ENCODE measurements at places on chromosomes 3 and 15.

DNA sequence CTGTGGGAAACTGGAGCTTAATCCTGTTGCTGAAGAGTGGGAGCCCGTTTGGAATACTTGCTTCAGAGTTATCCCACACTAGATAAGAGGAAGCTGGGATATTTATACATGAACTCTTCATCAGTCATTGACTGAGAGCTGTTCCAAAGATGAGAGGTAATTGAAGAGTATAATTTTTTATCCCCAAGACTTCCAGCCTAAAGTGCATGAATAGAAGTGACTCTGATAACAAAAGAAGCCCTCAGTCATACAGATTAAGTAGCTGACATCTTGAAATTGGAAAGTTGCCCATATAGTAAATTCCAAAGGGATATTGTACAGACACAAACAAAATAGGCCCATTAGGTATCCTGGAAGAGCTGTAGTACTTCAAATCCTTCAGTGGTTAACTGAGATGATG, 268.0 kb downstream of the EPHA3 start:
- no peak for DNase-seq

DNA sequence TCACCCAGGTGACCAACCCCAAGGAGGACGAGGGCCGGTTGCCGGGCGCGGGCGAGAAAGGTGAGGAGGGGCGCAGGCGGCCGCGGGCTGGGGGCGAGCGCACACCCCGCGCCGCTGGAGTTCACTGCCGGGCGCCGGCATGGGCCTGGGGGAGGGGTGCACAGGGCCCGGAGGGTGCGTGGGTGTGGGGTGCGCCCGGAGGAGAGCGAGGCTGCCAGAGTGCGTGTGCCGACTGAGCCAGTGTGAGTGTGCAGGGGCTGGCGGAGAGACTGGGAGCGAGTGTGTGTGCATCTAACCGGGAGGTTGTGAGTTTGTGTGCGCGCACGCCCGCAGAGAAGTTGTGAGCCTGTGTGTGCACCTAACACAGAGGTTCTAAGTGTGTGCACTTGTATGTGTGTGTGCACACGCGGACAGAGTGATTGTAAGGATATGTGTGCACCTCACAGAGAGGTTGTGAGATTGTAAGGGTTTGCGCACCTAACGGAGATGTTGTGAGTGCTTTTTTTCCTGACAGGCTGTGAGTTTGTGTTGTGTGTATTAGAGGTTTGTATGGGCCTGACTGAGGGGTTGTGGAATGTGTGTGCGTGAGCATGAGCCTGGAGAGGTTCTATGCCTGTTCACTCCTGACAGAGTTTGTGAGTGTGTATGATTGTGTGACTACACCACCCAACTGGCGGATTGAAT, 681 bp downstream of the CTDSPL start:
- DNase-seq, result peak; percentile 22

GRCh38 chr15:81098861-81099651, 35.0 kb upstream of the CFAP161 start:
- no peak for DNase-seq

- DNase-seq, result no peak
Measured at GRCh38 chr15:92934716-92935115, 34.6 kb downstream of the CHD2 start.

DNA sequence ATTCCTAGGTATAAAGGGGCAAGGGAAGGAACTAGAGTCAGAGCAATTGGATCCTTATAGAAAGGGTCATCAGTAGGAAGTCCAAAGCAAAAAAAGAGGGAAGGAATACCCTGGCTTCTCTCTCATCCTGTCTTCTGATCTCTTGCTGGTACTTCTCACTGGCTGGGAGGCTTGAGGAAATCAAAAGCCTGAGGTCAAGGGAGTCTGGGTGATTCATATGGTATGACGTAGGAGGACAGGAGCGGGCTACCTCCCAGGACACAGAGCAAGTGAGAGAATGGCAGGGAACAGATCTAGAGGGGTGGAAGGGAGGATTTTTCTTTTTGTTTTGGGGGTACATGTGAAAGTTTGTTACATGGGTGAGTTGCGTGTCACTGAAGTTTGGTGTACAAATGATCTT, 76.0 kb downstream of the CFAP20DC start:
- no peak for DNase-seq

GRCh38 chr3:27503526-27503925, 19.3 kb upstream of the SLC4A7 start:
- DNase-seq, result no peak

DNA sequence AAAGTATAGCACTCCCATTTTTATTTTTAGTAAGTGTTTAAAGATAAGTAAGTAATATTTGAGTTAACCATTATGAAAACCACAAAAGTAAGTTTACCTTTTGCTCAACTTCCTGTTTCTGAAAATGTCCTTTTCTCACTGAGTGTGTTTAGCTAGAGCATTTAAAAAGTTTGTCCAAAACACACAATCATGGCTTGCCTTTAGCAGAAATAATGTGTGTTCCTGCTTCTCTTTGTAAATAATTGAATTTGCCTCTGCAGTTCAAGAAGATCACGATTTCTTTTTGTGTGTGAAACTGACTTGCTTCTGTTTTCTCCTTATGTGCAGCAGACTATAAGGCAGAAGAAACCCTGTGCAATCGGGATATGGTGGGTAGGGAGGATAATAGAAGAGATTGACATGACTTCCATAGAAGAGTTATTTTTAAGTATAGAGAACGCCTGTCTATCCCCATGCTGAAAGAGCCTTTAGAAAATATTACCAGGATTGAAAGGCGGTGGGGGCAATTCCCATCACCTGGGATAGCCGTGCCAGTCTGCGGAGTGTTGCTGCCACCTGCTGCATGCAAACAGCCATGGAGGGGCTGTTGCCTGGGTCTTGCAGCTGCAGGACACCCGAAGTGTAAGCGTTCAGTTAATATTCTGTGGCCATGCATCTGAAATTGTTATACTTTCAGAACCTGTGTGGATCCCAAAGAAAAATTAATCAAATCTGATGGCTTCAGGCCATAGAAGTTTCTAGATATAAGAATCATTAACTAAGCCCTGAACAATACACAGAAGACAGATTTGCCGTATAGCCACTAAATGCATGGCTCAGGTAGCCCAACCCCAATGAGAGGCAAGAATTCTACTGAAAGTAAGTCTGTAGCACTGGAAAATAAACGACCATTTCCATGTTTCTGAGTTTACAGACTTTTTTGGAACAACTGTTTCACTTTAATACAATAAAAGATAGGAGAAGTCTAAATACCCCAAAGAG, 2.4 kb upstream of the CD96 start:
- DNase-seq, result peak; percentile 40

GRCh38 chr3:157582637-157582973, 79.4 kb upstream of the VEPH1 start:
- DNase-seq, result no peak

Measured in left renal cortex interstitium (tissue), 4 donors.